ENCODE measurements at places on chromosomes 5 and 9. TPM values are rescaled to one million over a fixed set of nuclear protein-coding genes. Genes with fewer than 3 reads are reported as not detected.
A peak's percentile ranks its signal among the peaks of the same experiment; 100 is the strongest.

DNA sequence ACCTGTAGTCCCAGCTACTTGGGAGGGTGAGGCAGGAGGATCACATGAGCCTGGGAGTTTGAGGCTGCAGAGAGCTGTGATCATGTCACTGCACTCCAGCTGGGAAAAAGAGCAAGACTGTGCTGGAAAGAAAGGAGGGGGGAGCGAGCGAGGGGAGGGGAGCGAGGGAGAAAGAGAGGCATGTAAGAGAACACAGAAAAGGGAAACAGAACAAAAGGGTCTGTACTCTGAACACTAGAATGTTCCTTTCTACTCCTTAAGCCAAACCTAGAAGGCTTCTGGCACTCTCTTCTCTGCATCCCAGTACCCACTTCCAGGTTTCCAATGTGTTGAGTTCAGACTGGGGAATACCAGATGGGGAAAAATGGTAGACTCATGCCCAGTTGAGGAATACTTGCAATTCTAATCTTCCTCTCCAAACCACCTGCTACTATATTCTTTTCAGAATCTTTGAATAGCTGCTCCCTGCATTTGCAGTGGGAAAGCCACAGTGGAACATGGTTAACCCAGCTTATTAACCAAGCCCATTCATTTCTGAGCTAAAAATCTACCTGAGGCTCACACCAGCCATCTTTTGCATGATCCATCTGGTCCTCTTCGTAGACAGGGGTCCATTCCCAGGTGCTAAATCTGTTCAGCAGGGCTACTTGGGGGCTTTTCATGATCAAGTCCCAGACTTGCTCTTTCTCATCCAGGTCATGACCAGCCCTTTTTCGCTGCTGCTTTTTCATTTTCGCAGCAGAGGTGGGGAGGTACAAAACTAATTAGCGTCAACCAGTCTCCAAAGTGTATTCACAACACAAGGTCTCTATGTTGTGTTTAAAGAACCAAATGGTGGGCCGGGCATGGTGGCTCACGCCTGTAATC is 34.9 kb downstream of the SEMA4D start:
- DNase-seq: no peak

- no peak for DNase-seq
Observed at GRCh38 chr5:145178641-145179523, 656.3 kb downstream of the PRELID2 start.

GRCh38 chr5:142151436-142152383 is 43.1 kb downstream of the NDFIP1 start:
- no peak for DNase-seq

Gene PITX1
- 0.38 TPM for polyA plus RNA-seq

DNA sequence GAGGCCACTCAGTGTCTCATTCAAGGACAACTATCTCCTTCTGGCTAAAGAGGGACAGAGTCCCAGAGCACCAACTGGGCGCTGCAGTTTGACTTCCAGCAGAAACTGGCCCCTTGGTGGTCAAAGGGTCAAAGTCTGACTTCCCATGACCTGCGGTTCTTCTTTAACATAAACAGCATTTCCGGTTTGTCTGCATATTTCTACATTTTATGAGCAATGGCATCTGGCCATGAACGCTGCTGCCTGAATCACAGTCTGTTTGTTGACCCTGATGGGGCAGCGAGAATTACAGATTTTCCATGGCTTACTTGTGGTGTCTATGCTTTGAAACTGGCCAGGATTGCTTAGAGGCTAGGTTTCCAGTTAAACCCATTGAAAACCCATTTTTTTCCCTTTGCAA is 1.3 kb downstream of the TNFSF15 start:
- no peak for DNase-seq

DNA sequence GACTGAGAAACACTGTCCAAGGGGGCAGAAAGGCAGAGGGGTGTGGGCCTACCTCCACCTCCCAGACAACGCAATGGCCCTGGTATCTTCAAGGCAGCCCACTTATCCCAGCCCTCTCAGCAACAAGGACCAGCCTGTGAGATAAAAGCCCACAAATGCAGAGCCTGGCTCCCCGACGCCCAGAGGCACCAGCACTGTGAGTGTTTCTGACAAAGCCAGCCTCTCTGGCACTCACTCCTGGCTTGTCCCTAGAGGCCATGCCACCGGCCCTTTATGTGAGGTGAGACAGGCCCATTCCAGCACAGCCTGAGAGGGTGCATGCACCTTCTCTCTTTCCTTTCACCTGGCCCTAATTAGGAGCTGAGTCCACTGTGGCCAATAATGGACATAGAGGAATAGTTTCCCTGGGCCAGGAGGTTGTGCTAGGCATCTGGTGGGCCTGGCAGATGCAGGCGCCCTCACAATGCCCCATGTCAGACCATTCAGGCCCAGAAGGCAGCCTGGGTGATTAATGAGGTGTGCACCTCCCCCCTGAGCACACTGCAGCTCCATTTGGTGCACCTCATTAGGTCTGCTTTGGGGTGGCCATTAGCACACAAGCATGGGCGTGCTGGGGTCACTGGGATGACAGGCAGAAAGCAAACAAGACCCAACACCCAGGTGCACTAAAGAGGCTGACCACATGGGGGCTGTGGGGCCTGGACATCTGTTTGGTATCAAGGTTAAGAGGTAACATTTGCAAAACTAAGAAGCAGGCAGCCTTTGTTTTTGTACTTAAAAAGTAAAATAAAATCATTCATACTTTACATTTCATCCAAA is 176.0 kb downstream of the MED10 start:
- DNase-seq: no peak

- no peak for DNase-seq
Observed at GRCh38 chr5:102762095-102762534, 7.0 kb downstream of the PAM start.

Gene FAM120AOS
- polyA plus RNA-seq: 31.2 TPM

Gene CD274
- polyA plus RNA-seq: 1.9 TPM

Gene PDCD1LG2
- 2.6 TPM for polyA plus RNA-seq

DNA sequence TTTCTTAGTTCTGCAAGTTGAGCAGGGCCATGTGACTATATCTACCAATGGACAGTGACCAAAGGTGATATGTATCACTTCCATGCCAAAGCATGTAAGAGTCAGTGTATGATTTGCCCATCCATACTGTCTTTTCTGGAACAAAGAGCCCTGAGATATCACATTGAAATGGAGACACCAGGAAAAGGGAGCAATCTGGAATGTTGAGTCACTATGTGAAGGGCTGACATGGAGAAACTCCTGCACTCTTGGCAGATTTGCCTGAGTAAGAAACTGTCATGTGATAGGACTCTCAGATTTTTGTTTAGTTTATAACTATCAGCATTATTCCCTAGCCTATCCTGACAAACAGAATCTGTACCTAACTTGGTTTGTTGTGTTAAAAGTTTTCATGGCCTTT is 29.8 kb upstream of the TMEM161B start:
- DNase-seq: no peak

GRCh38 chr9:128928624-128929023 is 7.8 kb downstream of the PHYHD1 start:
- no peak for DNase-seq

- no peak for DNase-seq
Observed at GRCh38 chr9:116145036-116145435, 8.6 kb upstream of the PAPPA start.

DNA sequence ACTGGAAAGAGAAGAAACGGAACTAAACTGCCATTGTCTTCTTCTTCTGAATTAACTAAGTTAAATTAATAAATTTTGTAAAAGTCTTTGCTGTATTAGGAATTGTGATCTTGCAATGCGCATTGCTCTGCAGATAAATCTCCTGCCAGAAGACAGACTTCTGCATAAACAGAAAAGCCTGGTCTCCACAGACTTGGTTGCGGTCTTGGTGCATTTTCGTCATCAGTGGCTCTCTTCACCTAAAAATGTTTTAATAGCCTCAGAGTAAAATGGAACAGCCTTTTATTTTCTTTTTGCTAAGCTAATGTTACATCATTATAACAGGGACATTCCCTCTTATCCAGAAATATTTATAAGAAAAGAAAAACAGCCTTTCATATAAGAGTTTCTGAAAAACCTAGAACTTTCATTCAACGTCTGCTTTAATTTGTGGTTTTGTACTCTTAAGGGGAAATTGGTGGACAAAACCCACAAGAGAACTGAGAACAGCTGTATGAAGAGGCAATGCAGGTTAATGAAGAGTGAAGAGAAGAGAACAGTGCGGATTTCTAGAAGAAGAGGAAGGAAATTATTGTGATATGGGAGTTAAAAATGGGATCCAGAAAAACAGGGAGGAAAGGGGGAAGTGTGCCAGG is 10.1 kb downstream of the IFNA5 start:
- no peak for DNase-seq

Gene PDE8B
- polyA plus RNA-seq: 0.18 TPM

- no peak for DNase-seq
Observed at GRCh38 chr9:106885451-106885850, 22.5 kb downstream of the ZNF462 start.

GRCh38 chr5:176529116-176529740 is 8.0 kb downstream of the RNF44 start:
- DNase-seq: peak; percentile 89

Gene CCDC127
- polyA plus RNA-seq: 1.2 TPM

- peak; percentile 29 for DNase-seq
Observed at GRCh38 chr5:170903075-170903474, 41.3 kb downstream of the RANBP17 start.

GRCh38 chr9:5873439-5873838 is 17.2 kb upstream of the MLANA start:
- no peak for DNase-seq

Gene KLF9
- 7.1 TPM for polyA plus RNA-seq

Gene PCDHGA11
- polyA plus RNA-seq: 0.18 TPM

- no peak for DNase-seq
Observed at GRCh38 chr5:33311893-33312292, 128.9 kb upstream of the TARS1 start.

Gene HRCT1
- 0.70 TPM for polyA plus RNA-seq

DNA sequence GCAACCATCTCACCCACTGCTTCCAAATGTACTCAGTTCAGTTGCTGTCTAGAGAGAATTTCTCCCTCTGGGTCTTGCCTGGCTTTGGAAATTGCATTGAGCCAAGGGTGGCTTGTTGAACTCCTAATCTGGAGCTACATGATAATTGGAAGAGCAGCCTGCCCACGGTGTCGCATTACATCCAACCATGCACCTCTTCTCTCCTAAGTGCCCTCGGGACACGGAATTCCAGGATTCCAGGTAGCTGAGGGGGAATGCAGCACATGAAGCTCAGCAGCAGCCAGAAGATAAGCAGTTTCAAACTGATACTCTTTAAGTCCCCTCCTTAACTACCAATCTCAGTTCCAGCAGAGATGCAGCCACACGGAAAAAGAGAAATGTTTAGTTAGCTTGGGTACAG is 509.4 kb upstream of the KLF4 start:
- no peak for DNase-seq

Gene ATP10B
- not detected for polyA plus RNA-seq

DNA sequence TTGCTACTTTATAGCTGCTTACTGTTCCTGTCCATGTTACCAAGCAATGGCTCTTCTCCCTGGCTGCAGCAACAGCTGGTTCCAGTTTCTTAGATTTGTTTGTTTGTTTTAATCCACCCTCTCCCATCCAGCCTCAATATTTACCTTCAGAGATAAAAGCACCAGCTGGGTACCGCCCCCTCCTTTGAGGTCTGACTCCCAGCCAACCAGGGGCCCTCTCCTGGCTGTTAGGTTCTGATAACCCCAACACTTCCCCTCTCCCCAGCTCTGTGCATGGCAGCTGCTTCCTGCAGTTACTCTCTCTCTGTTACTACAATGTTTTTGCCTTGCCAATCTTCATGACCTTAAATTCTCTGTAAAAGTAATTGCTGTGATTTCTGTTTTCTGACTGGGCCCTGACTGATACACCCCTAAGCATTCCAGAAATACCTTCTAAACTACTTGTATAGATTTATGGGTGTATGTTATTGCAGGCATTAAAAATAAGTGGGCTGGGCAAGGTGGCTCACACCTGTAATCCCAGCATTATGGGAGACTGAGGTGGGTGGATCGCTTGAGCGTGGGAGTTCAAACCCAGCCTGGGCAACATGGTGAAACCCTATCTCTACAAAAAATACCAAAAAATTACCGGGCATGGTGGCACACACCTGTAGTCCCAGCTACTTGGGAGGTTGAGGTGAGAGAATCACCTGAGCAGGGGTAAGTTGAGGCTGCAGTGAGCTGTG is 2.6 kb upstream of the GCNT1 start:
- DNase-seq: peak; percentile 85

- DNase-seq: no peak
Observed at GRCh38 chr9:19927560-19927959, 138.7 kb upstream of the SLC24A2 start.

DNA sequence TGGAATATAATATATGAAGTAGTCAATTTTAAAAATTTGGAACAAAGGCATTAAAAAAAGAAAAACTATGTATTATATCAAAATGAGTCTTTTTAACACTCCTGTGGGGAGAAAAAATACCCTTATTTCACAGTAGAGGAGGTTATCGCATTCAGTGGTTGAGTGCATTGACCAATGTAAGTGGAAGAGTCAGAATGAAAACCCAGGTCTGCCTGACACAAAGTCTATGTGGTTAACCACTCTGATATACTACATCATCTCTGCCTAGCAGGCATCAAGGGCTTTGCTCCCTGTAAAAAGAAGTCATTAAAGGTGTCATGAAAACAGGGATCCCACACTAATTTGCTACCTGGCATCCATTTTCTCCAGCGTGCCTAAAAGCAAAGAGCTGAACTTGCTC is 417.2 kb upstream of the C9orf72 start:
- DNase-seq: no peak

DNA sequence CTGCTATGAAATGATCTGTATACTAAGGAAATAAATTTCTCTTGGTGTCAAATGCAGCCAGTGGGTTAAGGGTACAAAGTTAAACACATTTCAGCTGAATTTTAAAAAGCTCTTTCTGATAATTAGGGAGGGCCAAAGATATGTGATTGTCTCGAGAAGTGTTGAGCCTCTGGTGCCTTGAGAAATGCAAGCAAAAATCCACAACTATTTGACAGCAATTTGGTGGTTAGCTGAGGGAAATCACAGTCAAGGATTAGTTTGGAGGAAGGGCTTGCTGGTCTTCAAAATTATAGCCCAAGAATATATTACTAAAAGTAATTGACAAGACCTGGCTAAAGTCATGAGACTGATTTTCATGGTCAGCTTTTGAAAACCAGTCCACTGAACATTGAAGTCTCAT is 255.7 kb upstream of the PPP1R2B start:
- DNase-seq: no peak

DNA sequence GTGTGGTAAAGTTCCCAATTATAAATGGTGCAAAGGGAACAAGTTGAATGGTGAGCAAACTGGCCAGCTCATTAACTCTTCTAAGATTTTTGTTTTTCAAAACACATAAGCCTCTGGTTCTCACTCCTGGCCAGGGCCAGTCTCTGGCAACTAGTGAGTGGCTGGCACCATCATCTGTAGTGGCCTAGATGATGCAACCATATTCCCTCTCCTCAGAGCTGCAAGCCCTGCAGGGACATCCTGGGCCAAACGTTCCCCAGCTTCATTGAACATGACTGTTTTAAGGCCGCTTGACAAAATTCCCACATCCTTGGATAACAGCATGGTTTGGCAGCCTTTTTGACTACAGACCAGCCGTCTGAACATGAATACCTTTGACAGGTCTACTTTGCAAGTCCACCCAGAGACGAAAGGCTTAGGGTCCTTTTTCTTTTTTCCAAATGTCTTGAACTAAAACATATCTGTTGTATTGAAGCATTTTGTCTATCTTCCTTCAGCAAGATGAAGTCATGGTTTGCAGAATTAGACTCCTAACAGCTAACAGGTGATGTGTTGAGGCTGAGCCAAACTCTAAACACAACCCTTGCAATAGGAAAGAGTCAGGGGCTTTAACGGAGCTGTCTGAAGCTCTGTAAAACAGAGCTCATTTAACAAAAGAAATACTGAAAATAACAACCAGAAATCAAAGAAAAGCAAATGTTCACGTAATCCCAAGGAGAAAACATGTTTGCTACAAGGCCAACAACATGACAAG is 23.8 kb downstream of the MACROH2A1 start:
- peak; percentile 25 for DNase-seq

GRCh38 chr5:84635235-84636055 is 250.8 kb upstream of the EDIL3 start:
- peak; percentile 63 for DNase-seq

Gene CDC26
- 41.5 TPM for polyA plus RNA-seq

Gene ANXA1
- polyA plus RNA-seq: 46.5 TPM
